ENCODE measurements at places on chromosomes 1 and 21. TPM values are rescaled to one million over a fixed set of nuclear protein-coding genes. Genes with fewer than 3 reads are reported as not detected.

Gene OR2W3
- 1.1 TPM for total RNA-seq

Gene CHIA
- not detected for total RNA-seq

Gene KRTAP12-2
- total RNA-seq = not detected

Gene FABP3
- total RNA-seq = 34.8 TPM

GRCh38 chr21:15841856-15842564 lies 112.2 kb downstream of the USP25 start:
- H3K27ac ChIP-seq = no peak overlapping the region
- H3K4me3 ChIP-seq = no peak overlapping the region
- H3K4me1 ChIP-seq = no peaks in the 10 kb centered on the region
- no peaks in the 10 kb centered on the region for H3K36me3 ChIP-seq

DNA sequence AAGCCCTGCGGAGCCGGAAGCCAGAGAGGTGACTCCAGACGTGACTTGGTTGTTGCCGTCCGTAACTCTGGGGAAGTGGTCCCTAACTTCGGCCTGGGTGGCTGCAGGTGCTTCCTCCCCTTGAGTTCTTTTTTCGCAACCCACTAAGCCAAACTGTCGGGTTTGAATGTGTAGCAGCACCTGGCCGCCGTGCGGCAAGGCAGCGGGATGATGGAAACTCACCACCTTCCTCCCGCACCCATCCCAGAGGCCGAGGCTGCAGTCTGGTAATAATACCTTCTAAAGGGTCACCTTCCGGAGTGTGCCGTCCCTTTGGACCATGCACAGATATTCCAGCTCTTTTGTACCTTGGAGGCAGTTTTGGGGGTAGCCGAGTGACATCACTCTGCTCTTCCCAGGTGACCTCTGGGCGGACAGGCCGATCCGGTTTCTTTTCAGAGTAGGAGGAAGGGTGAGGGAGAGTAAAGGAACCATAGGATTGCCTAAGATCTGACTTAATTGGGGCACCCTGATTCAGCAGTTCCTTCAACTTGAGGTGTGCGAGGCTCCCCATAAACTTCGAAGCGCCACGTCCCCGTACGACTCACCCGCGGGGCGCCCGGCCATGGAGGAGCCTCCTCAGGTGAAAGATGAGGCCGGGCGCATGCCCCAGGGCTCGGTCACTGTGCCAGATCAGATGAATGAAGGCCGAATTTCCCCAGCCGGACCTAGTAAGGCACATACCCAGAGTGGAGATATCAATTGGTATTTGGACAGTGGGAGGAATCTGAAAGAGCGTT lies 1.0 kb downstream of the KCNK1 start:
- H3K36me3 ChIP-seq = no peaks in the 10 kb centered on the region
- peaks cover 3% of the 10 kb centered on the region for H3K4me1 ChIP-seq
- DNase-seq = peak; percentile 65
- no peak overlapping the region for H3K27ac ChIP-seq

DNA sequence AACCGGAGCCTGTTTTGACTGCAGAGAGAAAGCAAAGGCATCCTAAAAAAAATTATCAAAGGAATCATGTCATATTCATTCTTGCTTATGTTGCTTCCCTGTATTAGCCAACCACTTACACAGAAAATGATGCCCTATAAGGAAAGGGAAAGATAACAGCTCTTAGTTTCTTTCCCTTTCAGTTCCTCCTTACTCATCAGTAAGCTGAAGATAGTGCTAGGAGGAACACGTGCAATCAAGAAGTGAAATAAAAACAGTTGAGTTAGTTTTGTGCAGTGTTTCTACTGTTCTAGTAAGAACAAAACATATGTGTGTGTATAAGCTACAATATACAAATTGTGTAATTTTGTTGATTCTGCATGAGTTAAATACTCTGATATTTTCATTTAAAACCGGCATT lies 45.3 kb upstream of the MTF2 start:
- no peaks in the 10 kb centered on the region for H3K36me3 ChIP-seq
- DNase-seq = no peak
- H3K4me1 ChIP-seq = no peaks in the 10 kb centered on the region
- H3K4me3 ChIP-seq = no peak overlapping the region
- H3K27ac ChIP-seq = no peak overlapping the region
- no peaks in the 10 kb centered on the region for H3K27me3 ChIP-seq

- H3K36me3 ChIP-seq = no peaks in the 10 kb centered on the region
- peaks cover 3% of the 10 kb centered on the region for H3K27me3 ChIP-seq
- peak; percentile 41 for DNase-seq
- peaks cover 2% of the 10 kb centered on the region for H3K4me1 ChIP-seq
- no peak overlapping the region for H3K4me3 ChIP-seq
Measured at GRCh38 chr1:1197551-1198422, 8.6 kb downstream of the TNFRSF18 start.

- DNase-seq = no peak
- no peak overlapping the region for H3K4me3 ChIP-seq
- no peak overlapping the region for H3K27ac ChIP-seq
- H3K4me1 ChIP-seq = no peaks in the 10 kb centered on the region
- H3K36me3 ChIP-seq = peaks cover 4% of the 10 kb centered on the region
Measured at GRCh38 chr1:226355669-226356551, 46.9 kb upstream of the LIN9 start.

DNA sequence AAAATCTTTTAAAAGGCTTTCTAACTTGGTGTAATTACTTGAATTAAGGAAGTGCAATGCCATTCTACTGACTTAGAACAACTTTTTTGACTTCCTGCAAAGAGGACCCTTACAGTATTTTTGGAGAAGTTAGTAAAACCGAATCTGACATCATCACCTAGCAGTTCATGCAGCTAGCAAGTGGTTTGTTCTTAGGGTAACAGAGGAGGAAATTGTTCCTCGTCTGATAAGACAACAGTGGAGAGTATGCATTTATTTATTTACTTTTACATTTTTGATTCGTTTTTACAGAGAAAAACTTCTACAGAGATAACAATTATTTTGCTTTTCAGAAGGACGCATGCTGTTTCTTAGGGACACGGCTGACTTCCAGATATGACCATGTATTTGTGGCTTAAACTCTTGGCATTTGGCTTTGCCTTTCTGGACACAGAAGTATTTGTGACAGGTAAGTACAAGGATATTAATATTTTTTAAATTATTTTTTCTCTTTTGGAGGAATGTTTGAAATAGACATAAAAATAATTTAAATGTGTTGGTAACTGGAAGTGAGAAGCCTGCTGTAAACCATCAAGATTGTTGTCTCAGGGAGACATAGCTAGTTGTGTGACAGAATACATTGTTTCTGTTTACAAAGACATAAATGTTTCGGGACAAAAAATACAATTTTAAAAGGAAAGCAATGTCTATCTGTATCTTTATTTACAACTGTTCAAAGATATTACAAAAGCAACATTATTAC lies at the start of gene PTPRC:
Gene PTPRC (plus strand): TSS at position 147 of the 742 bp plus-strand sequence. CDS start 229 bp downstream, at position 376.
- H3K27me3 ChIP-seq = no peaks in the 10 kb centered on the region
- no peak for DNase-seq
- H3K36me3 ChIP-seq = no peaks in the 10 kb centered on the region
- no peak within 1 kb of the TSS for H3K27ac ChIP-seq
- H3K4me1 ChIP-seq = no peaks in the 10 kb centered on the region
- H3K4me3 ChIP-seq = no peak within 1 kb of the TSS

DNA sequence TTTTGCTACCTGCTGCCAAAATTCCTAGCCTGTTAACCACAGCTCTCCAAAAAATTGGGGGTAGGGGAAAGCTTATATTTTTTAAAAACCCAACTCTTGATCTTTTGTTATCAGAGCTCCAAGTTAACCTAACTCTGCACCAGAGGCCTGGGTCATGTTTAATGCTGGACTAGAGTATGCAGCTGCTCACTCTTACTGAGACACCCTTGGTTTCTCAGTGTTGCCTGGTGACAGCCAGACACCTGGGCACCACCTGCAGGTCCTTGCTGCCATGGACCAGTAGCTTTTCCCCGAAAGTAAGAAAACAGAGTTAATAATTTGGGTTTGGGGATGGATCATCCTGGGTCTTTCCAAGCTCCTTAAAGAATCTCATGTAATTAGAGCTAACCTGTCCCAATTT lies 30.1 kb downstream of the KCNJ6 start:
- no peaks in the 10 kb centered on the region for H3K27me3 ChIP-seq
- no peaks in the 10 kb centered on the region for H3K4me1 ChIP-seq
- no peak overlapping the region for H3K27ac ChIP-seq

DNA sequence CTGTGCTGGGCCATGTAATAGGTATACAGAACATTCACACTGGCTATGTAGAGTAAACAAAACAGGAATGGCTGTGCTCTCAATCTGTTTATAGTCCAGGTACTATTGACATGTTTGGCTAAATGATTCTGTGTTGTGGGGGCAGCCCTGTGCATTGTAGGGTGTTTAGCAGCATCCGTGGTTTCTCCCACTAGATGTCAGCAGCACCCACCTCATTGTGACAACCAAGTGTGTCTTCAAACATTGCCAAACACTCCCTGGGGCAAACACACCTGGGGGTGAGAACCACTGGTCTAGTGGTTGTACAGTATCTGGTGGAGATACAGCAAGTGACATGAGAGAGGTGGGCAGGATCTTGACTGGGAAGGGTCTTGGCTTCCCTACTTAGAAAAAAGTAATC lies 80.4 kb upstream of the SPATA6 start:
- H3K27ac ChIP-seq = no peak overlapping the region
- peak; percentile 49 for DNase-seq
- H3K27me3 ChIP-seq = no peaks in the 10 kb centered on the region

GRCh38 chr1:200528858-200529606 lies 91.5 kb downstream of the KIF14 start:
- no peak overlapping the region for H3K4me3 ChIP-seq
- H3K4me1 ChIP-seq = peaks cover 2% of the 10 kb centered on the region
- H3K27me3 ChIP-seq = no peaks in the 10 kb centered on the region
- no peak overlapping the region for H3K27ac ChIP-seq
- H3K36me3 ChIP-seq = no peaks in the 10 kb centered on the region

Measured in H1 (cell line).